ENCODE measurements at places on chromosomes 13 and 19.
A peak's percentile ranks its signal among the peaks of the same experiment; 100 is the strongest.

GRCh38 chr13:51659276-51660127 lies 75.2 kb downstream of the WDFY2 start:
- no peak for DNase-seq

GRCh38 chr13:70732611-70733010 lies 624.4 kb upstream of the KLHL1 start:
- DNase-seq: no peak

DNA sequence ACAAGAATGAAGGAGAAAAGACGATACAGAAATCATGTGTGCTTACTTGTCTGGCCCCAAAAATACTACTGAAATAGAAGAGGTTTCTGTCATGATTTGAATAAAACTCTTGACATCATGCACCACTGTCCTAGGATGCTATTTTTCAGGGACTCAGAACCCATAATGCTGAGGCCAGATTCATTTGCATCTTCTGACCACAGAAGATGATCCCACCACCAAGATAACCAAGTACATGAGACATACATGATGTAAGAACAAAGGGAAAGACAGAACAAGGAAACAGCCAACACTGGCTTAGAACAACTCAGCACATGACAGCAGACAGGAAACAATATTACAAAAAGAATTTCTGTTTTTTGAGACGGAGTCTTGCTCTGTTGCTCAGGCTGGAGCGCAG lies 2.5 kb downstream of the ZNF552 start:
- DNase-seq: peak; percentile 64

- no peak for DNase-seq
Measured at GRCh38 chr19:45216667-45217066, 28.5 kb downstream of the EXOC3L2 start.

GRCh38 chr13:42981317-42981716 lies 10.7 kb downstream of the EPSTI1 start:
- no peak for DNase-seq

GRCh38 chr13:78709028-78709427 lies 50.1 kb upstream of the OBI1 start:
- DNase-seq: no peak

GRCh38 chr19:23851966-23852365 lies 62.7 kb upstream of the ZNF726 start:
- DNase-seq: no peak

DNA sequence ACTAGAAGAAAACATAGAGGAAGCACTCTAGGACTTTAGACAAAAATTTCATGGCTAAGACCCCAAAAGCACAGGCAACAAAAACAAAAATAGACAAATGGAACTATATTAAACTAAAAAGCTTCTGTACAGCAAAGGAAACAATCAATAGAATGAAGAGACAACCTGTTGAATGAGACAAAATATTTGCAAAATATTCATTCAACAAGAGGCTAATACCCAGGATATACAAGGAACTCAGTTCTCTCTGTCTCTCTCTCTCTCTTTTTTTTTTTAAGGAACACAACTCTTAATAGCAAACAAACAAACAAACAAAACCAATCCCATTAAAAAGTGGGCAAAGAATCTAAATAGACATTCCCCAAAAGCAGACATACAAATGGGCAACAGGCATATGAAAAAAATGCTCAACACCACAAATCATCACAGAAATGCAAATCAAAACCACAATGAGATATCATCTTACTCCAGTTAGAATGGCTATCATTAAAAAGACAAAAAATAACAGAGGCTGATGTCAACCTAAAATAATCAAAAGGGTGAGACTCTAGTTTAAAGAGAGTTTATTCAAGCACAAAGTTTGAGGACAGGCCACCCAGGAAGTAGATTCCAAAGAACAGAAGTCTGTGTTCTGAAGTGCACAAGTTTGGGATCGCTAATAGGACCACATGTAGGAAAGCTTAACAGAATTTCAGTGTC lies 27.1 kb upstream of the SLC7A9 start:
- DNase-seq: no peak

DNA sequence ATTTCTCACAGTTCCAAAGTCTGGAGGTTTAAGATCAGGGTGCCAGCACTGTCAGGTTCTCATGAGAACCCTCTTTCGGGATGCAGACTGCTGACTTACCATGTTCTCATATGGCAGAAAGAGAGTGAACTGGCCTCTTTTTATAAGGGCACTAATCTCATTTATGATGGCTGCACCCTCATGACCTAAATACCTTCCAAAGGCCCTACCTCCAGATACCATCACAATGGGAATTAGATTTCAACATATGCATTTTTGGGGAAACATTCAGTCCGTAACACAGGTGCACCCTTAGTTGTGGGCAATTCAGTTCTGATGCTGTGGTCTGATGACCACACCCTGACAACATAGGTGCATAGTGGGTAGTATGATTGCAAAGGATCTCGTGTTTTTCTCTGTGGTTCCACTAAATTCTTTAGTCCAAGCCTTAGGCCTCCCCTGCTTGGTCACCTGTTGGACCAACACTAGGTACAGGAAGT lies 33.3 kb downstream of the GARRE1 start:
- DNase-seq: no peak

DNA sequence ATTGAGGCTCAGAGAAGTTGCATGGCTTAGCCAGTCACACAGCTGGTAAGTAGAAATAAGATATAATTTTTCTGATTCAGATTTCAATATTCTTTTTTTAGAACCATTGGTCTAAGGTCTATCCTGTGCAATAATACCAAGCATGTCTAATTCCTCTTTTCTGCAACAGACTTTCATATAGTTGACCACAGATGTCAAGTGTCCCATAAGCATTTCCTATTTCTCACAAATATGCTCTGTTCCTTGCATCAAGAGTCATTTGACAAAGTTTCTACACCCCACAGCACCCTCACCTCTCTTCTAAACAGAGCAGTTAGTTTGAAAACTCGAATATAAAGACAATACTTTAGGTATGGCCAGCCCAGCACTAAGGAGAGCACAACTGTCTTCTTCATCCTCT lies 26.8 kb upstream of the SACS start:
- DNase-seq: peak; percentile 61

Data from suppressor macrophage treated with lipopolysaccharide for 1 hour (primary cell).